Thyroid gland (tissue), 4 donors: ENCODE measurements at places on chromosomes 2 and 18. TPM values are rescaled to one million over a fixed set of nuclear protein-coding genes. Genes with fewer than 3 reads are reported as not detected.

GRCh38 chr2:219726916-219727315 is 99.5 kb downstream of the SLC4A3 start:
- no peak overlapping the region for H3K4me3 ChIP-seq
- H3K27me3 ChIP-seq: no peaks in the 10 kb centered on the region
- no peak overlapping the region for H3K27ac ChIP-seq
- no peaks in the 10 kb centered on the region for H3K36me3 ChIP-seq

GRCh38 chr2:64945973-64946768 is 43.0 kb upstream of the SLC1A4 start:
- no peak overlapping the region for H3K4me3 ChIP-seq
- no peaks in the 10 kb centered on the region for H3K36me3 ChIP-seq
- no peaks in the 10 kb centered on the region for H3K27me3 ChIP-seq
- H3K27ac ChIP-seq: no peak overlapping the region
- no peaks in the 10 kb centered on the region for H3K4me1 ChIP-seq

CPLX4 gene
- total RNA-seq: not detected

GRCh38 chr18:57083485-57083884 is 63.4 kb upstream of the BOD1L2 start:
- no peaks in the 10 kb centered on the region for H3K27me3 ChIP-seq
- DNase-seq: no peak
- no peaks in the 10 kb centered on the region for H3K36me3 ChIP-seq
- no peaks in the 10 kb centered on the region for H3K4me1 ChIP-seq
- H3K27ac ChIP-seq: no peak overlapping the region

ITGB6 gene
- 13.1 TPM for total RNA-seq

DNA sequence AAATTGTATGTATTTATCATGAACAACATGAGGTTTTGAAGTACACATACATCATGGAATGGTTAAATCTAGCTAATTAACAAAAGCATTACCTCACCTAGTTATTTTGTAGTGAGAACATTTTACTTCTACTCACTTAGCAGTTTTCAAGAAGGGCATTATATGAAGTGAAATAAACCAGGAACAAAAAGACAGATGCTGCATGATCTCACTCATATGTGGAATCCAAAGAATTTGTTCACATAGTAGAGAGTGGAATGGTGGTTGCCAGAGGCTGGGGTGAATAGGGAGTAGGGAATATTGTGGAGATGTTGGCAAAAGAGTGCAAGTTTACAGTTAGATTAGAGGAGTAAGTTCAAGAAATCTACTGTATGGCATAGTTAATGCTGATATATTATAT is 292.0 kb downstream of the ASXL3 start:
- H3K4me1 ChIP-seq: no peaks in the 10 kb centered on the region
- H3K27me3 ChIP-seq: no peaks in the 10 kb centered on the region
- no peaks in the 10 kb centered on the region for H3K36me3 ChIP-seq
- DNase-seq: no peak
- no peak overlapping the region for H3K4me3 ChIP-seq
- no peak overlapping the region for H3K27ac ChIP-seq

DNA sequence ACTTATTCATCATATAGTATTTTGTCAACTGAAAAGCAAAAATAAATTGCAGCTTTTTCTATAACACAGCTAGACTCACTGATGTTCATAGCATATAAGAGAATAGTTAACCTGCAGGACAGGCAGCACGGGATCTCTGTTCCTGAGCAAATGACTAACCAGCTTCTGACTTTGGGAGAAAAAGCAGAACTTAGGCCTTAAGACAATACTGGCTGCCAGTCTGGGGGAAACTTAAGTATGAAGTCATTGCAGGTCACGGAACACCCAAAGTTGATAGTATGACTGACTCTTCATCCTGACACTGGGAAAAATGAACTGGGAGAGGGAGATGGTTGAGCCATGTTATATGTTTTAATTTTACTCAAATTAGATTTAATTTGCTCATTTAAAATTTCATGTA is 113.0 kb downstream of the DPP4 start:
- no peaks in the 10 kb centered on the region for H3K36me3 ChIP-seq
- no peaks in the 10 kb centered on the region for H3K4me1 ChIP-seq
- no peak overlapping the region for H3K4me3 ChIP-seq
- no peaks in the 10 kb centered on the region for H3K27me3 ChIP-seq

DNA sequence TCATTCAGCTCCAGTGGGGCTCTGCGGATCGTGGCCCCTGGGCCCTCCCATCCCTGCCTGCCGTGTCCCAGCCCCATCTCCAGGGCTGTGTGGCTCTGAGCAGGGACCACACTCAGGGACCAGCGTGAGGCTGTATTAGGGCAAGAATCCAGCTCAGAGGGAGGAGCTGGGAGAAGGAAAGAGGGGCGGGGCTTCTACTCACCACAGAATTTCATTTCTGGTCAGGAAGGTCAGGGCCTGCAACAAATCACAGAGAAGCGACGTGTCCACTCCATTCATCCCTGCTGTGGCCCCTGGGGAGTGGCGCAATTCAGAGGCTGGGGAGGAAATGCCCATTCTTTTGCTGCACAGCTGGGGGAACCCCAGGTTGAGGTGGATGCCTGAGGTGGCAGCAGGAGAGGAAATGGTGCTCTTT is 828 bp downstream of the CIB4 start:
- H3K36me3 ChIP-seq: no peaks in the 10 kb centered on the region
- peak; percentile 40 for DNase-seq
- H3K4me3 ChIP-seq: no peak overlapping the region
- peaks cover 46% of the 10 kb centered on the region for H3K4me1 ChIP-seq
